ENCODE measurements at places on chromosomes 4 and X.
A peak's percentile ranks its signal among the peaks of the same experiment; 100 is the strongest.

- no peak for DNase-seq
These were observed 17.3 kb downstream of the STIM2 start for GRCh38 chr4:26877961-26878360.

DNA sequence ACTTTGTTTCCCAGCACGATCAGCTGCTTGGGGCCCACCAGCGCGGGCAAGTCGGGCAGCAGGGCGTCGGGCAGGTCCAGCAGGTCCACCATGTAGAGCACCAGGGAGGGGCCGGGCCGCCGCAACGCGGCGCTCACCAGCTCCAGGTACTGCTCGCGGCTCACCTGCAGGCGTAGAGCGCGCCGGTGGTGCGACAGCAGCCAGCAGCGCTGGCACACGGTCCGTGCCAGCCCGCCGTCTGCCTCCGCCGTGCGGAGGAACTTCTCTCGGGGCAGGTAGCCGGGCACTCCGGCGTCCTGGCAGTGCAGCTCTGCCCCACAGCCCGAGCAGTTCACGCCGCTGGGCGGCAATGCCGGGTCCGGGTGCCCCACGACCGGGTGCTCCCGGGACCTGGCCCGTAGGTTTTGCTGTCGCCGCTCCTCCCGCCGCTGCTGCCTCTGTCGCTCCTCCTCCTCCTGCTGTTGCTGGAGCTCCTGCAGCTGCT lies 527 bp downstream of the NOA1 start:
- peak; percentile 27 for DNase-seq

GRCh38 chr4:67500373-67500772 lies 44.9 kb downstream of the CENPC start:
- no peak for DNase-seq

DNA sequence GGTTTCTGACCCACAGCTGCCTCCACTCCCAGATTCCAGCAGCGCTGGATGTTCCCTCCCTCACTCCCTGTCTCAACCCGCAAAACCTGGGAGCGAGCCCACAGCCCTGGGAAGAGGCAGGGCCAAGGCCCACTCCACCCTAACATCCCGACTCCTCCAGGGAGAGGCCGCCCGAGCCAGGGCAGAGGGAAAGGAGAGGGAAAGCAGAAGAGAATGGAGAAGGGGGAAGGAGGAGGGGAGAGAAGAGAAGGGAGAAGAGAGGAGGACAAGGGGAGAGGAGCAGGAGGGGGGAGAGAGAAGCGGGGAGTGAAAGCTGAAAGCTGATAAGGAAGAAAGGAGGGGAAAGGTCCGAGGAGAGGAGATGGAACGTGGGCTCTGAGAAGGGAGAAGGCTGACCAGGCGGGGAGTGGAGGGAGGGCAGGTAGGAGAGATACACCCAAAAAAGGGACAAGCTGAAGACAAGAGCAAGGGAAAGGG lies 120.2 kb upstream of the PJA1 start:
- peak; percentile 49 for DNase-seq

DNA sequence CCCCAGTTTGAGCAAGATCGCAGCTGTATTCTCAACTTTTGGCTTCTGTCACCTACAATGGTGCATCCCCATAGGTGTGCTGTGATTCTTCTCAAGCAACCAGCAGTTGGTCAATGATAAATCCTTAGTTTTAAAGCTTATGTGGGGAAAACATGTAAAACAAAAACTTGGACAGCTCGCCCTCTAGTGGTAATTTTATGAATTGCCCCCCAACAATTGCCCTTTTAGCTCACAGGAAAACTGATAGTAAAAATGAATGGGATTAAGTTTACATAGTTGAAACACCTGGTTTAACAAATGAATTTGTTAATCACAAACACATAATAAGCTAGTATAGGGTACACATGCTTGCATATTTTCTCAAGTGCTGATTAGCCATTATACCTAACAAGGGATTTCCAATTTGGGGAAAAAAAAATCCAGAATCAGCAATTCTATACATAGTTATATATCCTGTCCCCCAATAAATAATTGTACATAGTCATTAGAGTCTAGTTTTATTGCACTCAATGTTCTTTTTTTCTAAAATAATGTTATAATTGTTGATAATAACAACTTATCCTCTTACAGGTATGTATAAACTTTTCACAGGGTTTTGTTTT lies 30.1 kb downstream of the TEX13A start:
- no peak for DNase-seq

DNA sequence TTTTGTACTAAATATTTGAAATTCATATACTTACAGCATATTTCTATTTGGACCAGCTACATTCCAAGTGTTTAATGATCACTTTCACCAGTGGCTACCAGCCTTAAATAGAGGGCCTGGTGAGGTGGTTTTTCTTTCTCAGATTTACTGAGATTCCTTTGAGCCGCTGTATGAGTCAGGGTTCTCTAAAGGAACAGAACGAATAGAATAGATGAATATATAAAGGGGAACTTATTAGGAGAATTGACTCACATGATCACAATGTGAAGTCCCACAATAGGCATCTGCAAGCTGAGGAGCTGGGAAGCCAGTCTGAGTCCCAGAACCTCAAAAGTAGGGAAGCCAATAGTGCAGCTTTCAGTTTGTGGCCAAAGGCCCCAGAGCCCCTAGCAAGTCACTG lies 146.2 kb upstream of the TLL1 start:
- DNase-seq, result no peak

DNA sequence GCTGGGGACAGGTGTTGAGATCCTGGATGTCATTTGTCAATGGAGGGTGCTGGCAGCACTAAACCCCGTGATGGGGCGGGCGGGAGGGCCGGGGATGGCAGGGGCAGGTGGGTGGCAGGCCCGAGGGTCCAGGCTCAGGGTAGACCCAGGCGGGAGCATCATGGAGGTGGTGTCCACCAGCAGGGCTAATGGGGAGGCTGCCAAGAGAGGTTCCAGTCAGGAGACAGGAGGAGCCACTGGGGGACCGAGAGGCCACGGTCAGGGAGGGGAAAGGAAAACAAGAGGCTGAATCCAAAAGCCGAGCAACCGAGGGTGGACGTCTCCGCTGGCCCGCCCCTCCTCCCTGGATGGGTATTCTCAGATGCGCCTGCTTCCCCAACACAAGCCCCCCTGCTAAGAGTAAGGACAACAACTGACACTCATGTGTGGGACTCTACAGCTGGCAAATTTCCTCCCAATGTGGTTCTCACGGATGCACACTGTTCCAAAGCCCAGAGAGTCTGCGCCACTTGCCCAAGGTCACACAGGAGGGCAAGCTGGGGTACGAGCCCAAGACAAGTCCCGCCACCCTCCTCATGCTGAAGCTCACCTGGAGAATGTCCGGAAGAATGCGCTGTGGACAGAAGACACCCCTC lies 132.0 kb downstream of the CPZ start:
- no peak for DNase-seq

GRCh38 chrX:133989993-133990392 lies 4.6 kb upstream of the GPC3 start:
- DNase-seq, result peak; percentile 35

GRCh38 chr4:109179061-109179460 lies 123.4 kb downstream of the COL25A1 start:
- peak; percentile 30 for DNase-seq

- DNase-seq, result no peak
These were observed 95.7 kb downstream of the ANTXR2 start for GRCh38 chr4:79977131-79977840.

- no peak for DNase-seq
These were observed 164.2 kb upstream of the NRK start for GRCh38 chrX:105658136-105658535.

GRCh38 chr4:8170341-8170740 lies 11.7 kb upstream of the ABLIM2 start:
- no peak for DNase-seq

GRCh38 chr4:74661427-74662201 lies 132.7 kb downstream of the BTC start:
- no peak for DNase-seq

DNA sequence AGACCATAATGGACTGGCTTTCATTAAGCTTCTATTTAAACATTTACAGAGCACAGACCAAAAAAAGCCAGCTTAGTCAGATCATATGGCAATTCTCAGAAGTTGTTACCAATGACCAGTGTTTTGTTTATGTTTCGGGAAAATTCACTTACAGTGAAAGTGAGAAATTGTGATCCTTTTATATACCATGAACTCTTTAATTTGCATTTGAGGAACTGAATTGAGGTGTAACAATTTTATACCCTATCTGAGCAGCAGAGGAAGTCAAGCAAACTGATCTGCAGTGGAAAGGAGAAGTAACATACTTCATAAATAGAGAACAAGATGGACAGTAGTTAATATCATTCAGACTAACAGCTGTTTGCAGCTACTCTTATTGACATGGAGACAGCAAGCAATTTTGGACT lies 97.1 kb downstream of the TMA16 start:
- no peak for DNase-seq

DNA sequence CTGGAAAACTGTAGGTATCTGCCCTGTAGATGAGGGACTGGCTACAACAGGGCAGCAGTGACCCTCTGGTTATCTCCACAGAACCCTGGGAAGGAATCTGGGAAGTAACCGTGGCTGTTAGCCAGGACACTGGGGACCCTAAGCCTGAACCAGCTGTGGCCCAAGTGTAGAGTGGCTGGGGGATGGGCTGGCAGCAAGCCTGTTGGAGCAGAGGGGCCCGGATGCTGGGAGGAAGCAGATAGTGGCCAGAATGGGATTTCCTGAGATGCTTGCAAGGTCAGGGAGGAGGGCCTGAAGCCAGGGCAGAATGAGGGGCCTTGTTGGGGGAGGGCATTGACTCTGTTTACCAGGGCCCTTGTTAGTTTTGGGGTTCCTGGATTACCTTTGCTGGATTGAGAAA lies 161.0 kb upstream of the EOLA2 start:
- no peak for DNase-seq

DNA sequence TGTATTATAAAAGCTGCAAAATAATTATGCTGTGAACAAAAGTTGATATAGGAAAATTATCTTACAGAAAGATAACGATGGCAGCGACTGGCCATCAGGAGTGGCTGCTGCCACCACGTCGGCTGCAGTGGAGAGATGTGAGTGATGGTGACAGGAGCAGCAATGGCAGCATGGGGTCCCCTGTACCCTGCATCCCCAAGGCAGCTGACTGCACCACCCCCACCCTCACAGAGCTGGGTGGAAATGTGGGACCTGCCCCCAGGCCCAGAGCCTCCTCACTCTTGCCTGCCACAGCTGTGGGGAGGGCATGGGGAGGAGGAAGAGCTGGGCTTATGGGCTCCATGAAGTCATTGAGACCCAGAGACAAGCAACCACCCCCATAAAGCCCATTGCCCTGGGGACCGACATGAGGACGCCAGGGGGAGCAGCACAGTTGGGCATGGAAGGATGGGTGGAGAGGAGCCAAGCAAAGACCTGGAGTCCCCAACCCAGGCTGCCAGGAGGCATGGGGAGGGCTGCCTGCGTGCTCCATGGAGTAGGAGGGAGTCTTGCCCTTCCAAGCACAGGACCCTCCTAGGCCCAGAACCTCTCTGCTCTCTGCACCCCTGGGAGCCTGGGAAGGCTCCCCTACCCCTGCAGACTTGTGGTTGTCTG lies 1090.5 kb downstream of the PCDH18 start:
- no peak for DNase-seq

DNA sequence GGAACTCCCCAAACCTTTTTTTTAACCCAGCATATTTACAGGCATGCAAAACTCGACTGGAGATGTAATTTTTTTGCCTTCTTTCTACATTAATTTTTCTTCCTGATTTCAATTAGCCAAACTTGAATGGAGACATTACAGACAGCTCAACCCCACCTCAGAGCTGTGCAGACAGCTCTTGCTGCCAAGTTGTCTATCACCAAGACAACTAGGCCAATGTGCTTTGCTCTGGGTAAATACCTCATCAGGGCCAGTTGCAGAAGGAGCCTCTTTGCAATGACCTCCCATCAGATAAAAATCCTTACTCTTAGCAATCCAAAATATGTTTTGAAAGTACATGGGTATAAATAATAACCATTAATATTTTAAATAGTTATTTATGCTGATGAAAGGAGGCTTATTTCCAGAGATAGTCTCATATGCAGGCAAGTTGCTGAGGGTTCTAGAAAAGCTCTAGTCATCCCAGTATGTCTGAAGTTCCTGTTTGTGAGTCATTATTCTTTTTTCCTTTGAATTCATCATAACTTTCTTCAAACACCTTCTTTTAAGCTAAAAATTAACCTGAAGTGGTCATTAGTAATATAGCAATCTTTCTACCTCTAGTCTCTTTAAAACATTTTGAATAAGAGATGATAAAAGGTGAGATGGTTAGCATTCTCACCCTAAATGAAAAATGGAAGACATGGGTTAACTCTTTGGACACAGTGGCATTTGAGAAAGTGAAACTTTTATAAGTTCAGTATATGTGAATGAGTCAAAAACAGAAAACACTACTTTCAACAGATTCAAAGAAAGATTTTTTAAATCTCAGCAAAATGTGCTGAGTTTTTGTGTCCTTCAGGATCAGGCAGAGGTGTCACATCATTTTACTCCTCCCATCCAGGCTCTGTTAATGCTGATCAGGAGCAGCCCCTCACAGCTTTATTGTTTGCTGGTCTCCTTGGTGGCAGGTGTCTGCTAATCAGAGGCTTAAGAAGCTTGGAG lies 475.5 kb upstream of the FGF16 start:
- peak; percentile 4 for DNase-seq

GRCh38 chr4:108377021-108377420 lies 208.3 kb upstream of the LEF1 start:
- DNase-seq, result peak; percentile 60

DNA sequence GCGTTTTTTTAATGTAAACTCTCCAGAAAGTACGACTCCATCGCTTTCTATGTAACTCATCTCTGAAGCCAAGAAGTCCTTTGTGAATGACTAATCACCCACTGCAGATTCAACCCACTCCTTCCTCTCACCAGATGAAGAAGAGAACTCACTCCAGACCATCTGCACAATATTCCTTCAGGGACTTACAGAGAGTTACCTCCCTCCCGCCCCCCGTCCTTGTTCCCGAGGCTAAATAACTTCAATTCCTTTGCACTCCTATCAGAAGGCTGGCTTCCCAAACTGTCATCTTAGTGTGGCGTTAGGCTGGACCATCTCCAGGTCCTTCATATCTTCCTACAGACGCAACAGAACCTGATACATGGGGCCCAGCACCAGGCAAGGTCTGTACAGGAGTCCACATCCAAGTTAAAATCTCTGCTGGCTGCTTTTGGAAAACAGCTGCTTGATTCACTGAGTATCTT lies 82.4 kb downstream of the AFAP1 start:
- peak; percentile 20 for DNase-seq

DNA sequence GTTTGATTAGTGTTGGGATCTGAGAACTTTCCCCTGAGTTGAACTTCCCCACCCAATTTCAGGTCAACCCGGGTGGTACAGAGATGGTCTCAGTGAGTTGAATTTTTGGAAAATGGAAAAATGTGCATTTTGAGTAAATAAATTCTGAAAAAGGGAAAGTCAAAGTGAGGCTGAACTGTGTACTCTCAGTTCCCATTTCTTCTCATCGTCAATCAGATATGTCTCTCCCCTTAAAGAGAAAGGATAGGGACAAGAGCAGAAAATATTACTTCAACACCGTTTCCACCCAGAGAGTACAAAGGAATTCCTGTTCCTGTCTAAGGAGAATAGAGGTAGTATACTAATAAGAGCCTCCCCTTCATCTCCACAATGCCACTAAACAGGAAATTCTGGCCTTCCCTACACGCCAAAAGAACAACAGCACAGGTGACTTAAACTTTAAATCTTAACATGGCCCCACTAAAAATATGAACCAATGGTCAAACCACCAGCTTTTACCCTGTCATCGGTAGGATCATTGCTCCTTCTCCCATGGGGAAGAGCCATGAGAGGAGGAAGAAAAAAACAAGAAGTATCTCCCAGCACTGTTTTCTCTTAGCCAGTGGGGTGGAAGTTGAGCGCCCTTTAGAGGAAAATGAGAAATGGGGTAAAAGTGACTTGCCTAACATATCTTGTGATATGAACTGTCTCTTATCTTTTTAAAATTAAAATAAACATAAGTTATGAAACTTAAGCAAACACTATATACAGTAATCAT lies 30.3 kb downstream of the BMP3 start:
- no peak for DNase-seq

GRCh38 chr4:7646384-7647061 lies 211.8 kb upstream of the PSAPL1 start:
- no peak for DNase-seq

Measured in SJCRH30 (cell line).